ENCODE measurements at places on chromosomes 13 and 19. TPM values are rescaled to one million over a fixed set of nuclear protein-coding genes. Genes with fewer than 3 reads are reported as not detected.

- DNase-seq = no peak
Observed at GRCh38 chr13:39811696-39812095, 156.2 kb downstream of the COG6 start.

Gene RRAS
- polyA plus RNA-seq = 29.1 TPM

Gene ZNF729
- not detected for polyA plus RNA-seq

DNA sequence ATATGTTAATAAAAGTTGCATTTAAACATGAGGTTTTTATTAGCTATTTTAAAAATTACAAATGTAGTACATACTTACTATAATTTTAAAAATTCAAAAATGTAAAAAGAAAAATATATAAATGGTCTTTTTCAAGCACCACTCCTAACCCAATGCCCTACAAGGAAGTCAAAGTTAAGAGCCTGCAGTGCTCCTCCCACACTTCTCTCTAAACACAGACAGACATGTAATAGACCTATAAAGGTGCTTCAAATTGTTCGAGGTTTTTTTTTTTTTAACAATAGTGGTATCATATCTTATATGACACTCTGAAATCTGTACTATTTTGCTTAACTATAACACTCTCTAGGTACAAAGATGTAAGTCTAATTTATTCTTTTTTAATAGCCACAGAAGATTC lies 25.4 kb downstream of the VWA8 start:
- no peak for DNase-seq

DNA sequence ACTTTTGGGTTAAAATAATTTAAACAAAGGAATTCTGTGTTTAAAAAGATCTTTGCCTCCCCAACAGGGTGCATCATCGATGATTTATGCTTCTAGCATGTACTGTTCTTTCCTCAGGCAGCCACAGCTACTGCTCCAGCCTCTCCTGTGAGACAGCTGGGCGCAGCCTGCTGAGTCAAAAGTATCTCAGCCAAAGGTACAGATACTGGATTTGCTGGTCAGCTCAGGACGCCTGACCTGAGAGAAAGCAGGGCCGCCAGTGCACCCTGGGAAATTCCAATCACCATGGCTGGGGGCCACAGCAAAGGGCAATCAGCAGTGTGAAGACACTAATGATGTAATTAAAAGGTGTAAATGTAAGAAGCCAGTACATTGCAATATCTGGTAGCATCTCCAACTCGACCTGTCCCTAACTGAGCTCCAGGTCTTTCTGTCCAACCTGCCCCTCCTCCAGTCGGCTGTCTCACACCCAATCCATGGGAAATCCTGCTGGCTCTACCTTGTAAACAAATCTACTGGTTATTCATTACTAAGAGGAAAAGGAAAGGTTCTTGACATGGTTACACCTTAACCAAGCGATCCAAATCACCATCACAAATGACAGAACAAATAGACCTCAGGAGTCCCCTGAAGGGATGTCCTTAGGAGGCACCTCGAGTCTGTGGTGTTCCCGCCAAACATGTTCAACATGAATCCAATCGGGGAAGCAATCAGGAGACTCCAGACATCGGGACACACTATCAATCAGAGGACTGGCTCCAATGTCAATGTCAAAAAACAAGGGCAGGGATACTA lies 7.3 kb downstream of the OPA3 start:
- DNase-seq = no peak

Gene C5AR1
- 2.9 TPM for polyA plus RNA-seq

DNA sequence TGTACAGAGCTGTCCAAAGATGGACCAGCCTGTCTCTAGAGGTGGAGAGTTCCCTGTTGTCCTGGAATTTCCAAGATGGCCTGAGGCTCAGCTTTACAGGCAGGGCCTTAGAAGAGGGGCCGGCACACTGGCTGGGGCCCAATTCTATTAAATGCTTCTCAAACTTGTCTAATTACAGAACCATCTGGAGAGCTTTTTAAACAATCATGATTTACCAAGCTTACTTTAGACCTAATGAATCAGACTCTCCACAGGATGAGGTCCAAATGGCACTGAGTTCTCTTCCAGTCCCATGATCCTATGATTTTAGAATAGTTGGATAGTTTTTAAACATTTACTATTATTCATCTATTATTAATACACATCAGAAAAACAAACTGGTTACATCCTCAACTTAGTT lies 123.5 kb downstream of the DNAJC3 start:
- DNase-seq = no peak

- DNase-seq = no peak
Observed at GRCh38 chr19:4354897-4355296, 11.5 kb downstream of the MPND start.

Gene RNF225
- polyA plus RNA-seq = not detected

DNA sequence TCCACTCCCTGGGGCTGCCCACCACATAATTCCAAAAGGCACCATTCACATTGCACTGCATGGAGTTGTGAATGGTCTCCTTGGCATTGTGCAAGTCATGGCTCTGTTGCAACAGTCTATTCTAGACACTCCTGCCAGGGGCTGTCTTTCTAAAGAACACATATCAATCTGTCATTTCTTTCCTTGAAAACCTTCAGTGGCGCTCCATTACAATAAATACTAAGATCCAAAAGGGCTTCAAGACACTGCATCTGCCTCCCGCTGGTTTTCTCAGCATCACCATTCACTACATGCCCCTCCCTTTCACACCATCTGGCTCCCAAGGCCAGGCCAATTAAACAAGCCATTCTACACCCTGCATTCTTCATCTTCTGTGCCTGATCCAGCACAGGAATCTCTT lies 32.2 kb upstream of the TM9SF2 start:
- DNase-seq = no peak

Gene RHPN2
- polyA plus RNA-seq = 0.84 TPM

- no peak for DNase-seq
Observed at GRCh38 chr13:84705982-84706710, 823.9 kb upstream of the SLITRK1 start.

Gene PEAK3
- polyA plus RNA-seq = not detected

GRCh38 chr13:110637747-110638146 lies 22.4 kb downstream of the NAXD start:
- no peak for DNase-seq

Gene KASH5
- polyA plus RNA-seq = not detected

DNA sequence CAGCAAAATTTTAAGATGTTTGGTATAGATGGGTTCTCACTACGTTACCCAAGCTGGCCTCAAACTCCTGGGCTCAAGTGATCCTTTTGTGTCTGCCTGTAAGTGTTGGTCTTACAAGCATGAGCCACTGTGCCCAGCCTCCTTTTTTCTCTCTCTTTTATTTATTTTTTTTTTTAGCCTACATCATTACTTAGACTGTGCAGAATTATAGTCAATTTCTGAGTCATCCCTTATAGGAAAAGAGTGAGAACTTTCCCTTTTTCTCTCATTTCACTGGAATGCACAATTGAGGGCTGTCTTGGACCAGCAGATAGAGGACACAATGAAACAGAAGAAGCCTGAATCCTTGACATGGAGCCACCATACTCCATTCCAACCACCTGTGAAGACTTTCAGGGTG lies 13.3 kb downstream of the TSKS start:
- DNase-seq = no peak

Gene YJEFN3
- 7.3 TPM for polyA plus RNA-seq

- no peak for DNase-seq
Observed at GRCh38 chr13:45257638-45258333, 56.9 kb upstream of the KCTD4 start.

DNA sequence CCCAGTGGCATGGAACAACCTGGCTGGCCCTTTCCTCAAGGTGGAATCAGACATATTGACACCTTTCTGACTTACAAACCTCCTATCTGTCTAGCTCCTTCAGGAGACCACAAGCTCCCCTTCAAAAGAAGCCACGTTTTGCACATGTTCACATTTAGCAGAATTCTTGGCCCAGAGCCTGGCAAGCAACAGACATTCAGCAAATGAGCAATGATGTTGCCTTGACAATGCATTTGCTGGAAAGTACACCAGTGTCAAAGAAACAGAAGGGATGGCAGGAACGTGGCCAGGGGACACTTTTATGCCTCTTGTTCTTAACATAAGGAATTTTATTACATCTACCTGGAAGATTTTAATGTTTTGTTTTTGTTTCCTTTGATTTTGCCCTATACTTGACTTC lies 85.5 kb upstream of the FGF14 start:
- no peak for DNase-seq

DNA sequence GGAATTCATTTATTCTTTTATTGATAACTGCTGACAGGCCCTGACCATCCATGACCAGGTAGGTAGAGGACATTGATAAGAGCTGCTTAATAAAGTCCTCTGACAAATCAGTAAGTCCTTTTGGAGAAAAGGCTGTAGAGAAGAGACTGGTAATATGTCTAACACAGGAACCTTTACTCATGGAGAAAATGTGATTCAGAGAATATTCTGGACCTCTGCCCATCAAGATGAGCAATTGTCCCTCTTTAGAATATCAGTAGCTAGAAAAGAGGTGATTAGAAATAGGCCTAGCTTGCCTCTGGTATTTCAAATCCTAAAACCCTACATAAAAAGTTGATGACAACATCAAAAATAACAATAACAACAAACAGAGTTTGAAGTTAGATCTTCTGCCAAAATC lies 642.3 kb downstream of the TBC1D4 start:
- DNase-seq = no peak

- DNase-seq = no peak
Observed at GRCh38 chr13:28622286-28622685, 36.6 kb upstream of the POMP start.

DNA sequence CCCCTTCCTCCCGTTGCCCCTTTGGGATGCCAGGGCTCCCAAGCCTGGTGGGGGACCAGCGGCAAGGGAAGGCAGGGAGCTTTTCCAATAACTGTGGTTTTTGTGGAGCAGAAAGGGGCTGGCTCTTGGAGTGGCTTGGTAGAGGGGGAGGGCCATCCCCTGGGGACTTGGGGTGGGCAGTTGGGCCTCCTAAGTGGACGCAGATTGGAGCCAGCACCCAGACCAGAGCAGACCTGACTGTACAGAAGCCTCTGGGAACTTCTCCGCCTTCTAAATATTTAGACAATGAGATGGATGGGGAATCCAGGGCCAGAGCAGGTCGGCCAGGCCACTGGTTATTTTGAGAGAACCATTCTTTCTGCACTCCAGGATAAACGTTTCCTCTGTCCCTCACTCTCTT lies 4.2 kb downstream of the PTGIR start:
- DNase-seq = no peak

Gene ZNF222
- 3.3 TPM for polyA plus RNA-seq

- DNase-seq = no peak
Observed at GRCh38 chr13:40667622-40667978, 1.2 kb upstream of the FOXO1 start.

DNA sequence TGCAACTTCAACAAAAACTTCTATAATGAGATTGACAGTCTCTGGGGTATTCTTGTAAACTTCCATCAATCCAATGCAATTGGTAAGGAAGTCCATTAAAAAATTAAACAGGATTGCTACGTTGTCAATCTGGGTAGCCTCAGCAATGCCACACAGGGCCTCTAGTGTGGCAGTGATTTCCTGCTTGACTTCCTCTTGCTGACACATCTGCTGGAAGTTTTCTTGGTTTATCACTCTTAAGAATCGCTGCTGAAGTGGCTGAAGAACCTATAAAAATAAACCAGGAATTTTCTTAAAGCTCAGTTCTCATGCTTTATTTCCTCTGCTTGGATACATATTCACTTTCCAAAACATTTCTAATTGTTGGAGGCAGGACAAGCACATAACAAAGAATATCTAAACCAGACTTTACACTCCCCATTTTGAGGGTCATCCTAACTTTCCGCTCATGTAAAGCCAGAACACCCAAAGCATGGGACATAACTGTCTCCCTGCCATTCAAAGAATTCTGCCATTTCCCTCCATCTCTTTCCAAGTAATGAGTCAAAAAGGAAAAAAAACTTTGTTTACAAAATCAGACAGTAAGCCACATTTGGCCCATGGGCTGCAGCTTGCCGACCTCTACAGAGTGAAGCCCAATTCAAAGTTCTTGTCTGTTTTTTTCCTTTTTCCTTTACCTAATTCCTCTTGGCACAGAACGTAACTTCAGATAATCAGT lies 23.2 kb upstream of the EEF1AKMT1 start:
- peak; percentile 42 for DNase-seq

GRCh38 chr19:33389421-33390100 lies 16.1 kb downstream of the CEBPG start:
- DNase-seq = no peak

Gene CBLC
- not detected for polyA plus RNA-seq

GRCh38 chr19:30567536-30568232 lies 195.5 kb downstream of the ZNF536 start:
- no peak for DNase-seq

Gene CRX
- polyA plus RNA-seq = not detected

- peak; percentile 51 for DNase-seq
Observed at GRCh38 chr13:33138441-33138840, 122.2 kb downstream of the KL start.

DNA sequence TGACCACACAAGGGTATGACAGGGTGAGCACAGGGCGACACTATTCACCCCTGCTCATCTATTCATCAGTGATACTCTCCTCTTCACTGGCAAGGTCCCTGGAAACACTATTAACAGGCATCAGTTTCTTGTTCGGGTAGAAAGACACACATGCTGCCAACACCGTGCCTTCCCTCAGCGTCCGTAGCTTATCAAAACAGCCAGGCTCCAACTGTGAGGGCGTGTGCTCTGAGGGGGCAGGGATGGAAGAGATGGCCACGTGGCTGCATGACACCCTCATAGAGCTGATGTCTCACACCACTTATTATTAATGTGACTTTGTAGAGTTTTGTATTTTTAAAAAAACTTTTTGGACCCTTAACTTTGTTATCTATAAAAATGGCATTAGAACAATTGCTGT lies 160.3 kb downstream of the ITGBL1 start:
- DNase-seq = no peak

DNA sequence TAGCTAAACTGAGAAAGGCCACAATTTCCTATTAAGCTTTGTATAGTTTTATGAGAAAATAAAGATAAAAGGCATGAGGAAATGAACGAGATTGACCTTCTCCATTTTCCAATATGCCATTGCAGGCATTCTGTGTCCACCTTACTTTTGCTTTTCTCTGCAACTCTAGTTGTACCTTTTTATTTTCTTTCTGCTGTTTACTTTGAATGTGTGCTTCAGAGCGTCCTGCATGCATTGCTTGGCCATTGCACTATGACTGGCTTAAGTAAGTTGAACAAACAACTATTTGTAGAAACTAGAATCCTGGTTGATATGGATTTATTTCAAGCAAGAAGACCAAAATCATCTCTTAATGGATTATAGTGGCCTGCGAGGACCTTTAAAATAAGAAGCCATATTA lies 510.3 kb downstream of the GPC6 start:
- no peak for DNase-seq

DNA sequence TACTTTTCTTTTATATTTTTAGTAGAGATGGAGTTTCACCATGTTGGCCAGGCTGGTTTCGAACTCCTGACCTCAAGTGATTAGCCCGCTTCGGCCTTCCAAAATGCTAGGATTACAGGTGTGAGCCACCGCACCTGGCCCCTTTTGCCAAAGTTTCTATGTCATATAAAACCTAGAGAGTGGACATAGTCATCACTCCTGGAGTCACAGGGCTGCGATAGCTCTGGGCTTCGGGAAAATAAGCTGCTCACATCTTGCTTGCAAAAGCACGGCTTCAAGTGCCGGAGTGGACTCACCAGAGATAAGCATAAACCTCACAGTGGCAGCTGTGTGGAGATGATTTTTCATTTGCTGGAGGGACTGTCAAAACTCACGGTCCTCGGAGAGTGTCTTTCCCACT lies 171.2 kb downstream of the TEX29 start:
- no peak for DNase-seq

Data from hindlimb muscle (tissue), 1 donor.